ENCODE measurements at places on chromosomes 4 and X.

- no peak for DNase-seq
Observed at GRCh38 chr4:740011-740410, 34.4 kb downstream of the PCGF3 start.

- DNase-seq, result no peak
Observed at GRCh38 chr4:54495091-54495490, 162.7 kb upstream of the KIT start.

DNA sequence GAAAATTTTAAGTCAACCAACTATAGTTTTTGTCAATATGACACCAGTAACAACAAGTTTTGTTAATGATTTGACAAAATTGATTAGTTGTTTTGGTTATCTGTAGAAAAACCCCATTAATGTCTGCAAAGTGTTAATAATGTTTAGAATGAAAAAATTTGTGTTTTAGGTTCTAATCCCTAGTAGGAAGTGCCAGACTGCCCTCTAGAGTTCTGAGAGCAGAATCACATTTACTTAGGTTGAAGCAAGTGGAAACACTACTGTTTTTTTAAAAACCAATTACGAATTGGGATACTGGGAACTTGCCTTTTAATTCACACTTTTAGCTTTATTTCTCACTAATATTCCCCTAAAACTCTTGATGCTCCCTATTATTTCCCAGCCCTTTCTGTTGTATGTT, 101.1 kb upstream of the CYLC1 start:
- no peak for DNase-seq

GRCh38 chr4:22045051-22045630, 96.6 kb upstream of the KCNIP4 start:
- no peak for DNase-seq

- no peak for DNase-seq
Observed at GRCh38 chr4:155901013-155901412, 2.5 kb upstream of the TDO2 start.

GRCh38 chrX:37875675-37876074, 28.3 kb upstream of the DYNLT3 start:
- no peak for DNase-seq

DNA sequence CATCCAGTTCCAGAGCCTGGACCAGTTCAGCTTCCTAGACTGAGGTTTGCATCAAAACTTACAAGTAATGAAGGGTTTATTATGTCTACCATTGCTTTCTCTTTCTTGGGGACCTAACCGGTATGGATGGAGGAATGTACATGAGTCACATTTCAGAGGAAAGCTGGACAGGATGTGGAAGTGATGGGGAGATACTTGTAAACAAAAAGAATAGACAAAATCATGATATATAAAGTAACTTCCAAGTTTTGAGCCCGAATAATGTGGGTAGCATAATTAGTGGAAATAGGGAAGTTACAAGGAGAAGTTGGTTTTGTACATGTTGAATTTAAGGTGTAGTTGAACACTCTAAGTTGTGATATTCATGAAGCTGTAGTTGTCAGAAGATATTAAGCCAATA, 15.0 kb downstream of the FNIP2 start:
- DNase-seq, result no peak

DNA sequence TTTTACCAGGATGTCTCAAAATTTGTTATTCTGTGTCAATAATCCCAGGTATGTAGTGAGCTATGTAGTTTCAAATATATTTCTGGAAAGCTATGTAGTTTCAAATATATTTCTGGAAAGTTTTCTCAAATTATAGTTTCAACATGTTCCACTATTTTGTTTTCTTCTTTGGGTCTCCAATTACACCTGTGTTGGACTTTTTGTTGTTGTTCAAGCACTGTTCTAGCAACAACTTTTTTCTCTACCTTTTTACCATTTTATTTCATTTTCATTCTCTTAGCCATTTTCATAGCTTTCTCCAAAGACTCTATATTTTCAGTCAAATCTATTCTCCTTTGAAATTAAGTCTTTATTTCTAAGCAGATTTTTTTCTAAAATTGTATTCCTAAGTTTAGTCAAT, 88.4 kb downstream of the LCORL start:
- DNase-seq, result no peak

DNA sequence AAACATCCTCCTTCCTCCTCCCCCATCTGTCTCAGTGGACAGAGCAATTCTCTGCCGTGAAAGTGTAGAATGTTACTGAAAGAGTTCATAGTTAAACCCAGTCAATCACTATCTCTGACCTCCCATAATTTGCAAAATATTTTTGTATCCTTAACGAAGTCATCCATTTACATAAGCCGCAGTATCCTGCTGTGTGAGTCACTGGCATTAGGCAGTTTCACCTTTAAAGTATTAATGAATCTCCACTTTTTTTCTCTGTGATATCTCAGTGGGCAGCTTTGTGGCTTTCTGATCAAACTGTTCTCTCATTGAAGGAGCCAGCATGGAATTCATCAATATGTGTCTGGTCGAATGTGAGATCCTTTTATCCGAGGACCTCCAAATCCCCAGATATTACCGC, 678.6 kb upstream of the TENM3 start:
- DNase-seq, result no peak

GRCh38 chrX:50198348-50198747, 2.5 kb downstream of the AKAP4 start:
- DNase-seq, result no peak

DNA sequence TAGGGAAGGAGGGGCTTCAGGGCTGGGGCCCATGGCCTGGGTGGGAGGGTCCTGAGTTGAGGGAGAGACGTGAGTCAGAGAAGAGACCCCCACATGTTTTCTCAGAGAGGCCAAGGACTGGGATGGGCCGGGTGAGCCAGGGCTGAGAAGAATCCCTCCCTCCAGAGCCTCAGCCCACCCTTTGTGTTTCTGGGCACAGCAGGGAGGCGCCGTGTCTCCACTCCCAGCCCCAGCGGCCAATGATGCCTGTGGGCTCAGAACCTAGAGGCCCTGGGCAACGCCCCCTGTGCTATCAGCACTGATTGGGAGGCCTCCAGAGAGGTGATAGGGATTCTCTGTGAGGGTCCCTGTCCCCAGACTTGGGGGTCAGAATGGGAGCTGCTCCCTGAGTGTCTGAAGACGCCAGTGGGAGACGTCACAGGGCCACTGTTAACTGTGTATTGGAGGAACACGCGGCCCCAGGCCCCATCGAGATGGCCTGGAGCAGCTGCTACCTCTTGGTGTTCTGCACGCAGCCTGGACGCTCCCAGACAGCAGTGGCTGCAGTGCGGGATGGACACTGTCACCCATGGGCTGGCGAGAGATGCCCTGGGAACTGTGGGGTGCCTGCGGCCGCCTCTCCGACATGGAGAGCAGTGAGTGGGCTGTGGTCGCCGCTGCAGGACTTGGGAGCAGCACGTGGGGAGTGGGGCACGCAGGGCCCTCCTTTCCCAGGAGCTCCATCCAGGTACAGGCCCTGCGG, 8.5 kb downstream of the FGFRL1 start:
- DNase-seq, result no peak

DNA sequence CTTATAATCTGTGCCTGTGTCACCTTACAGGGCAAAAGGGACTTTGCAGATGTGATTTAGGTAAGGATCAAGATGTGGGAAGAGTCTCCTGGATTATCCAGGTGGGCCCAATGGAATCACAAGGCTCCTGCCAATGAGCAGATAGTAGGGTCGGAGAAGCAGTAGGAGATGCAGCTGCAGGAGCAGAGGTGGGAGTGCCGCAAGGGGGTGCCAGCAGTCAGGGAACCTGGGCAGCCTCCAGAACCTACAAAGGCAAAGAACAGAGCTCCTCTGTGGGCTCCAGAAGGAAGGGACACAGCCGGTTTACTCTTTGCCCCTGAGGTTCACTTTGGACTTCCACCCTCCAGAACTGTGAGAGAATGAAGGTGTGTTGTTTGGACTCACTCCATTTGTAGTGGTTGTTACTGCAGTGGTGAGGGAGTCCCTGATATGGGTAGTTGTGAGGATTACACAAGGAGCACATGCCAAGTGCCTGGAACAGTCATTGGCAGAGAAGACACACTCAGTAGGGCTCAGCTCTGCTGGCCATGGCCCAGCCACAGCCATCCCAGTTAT, 318.5 kb downstream of the EVC2 start:
- DNase-seq, result no peak

GRCh38 chr4:68451246-68452211, 4.3 kb downstream of the TMPRSS11E start:
- no peak for DNase-seq
